ENCODE measurements at places on chromosomes 5 and 9.

- no peak for DNase-seq
Measured at GRCh38 chr5:124745928-124746915, at the start of gene ZNF608. Gene ZNF608, minus strand, starts transcription at chr5:124746639. Its CDS starts 1,650 bp downstream, at chr5:124744989.

GRCh38 chr9:37836386-37836785 is 35.8 kb downstream of the DCAF10 start:
- DNase-seq = no peak

DNA sequence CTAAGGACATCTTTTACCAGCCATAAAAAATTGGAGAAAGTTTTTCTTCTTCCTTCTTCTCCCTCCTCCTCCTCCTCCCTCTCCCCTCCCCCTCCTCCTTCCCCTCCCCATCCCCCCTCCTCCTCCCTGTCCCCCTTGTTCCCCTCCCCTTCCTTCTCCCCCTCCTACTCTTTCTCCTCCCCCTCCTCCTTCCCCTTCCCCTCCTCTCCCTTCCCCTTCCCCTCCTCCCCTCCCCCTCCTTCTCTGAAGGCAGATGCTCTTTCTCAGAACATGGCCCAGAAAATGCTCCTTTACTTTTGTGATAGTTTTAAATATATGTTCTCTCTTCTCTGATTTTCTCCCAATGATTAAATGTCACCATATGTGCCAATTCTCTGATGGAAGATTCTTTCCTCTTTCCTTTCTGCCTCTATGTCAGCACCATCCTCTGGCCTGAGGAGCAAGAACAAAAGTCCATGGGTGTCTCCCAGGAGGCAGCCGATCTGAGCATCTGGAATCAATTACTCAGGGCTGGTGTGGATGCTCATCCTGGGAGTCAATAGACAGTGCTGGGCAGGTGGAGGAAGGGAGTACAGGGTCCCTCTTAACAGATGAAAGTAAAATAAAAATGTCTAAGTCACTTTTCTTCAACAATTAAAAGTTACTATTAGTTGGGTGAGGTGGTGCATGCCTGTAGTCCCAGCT is 63.0 kb upstream of the GNA14 start:
- DNase-seq = no peak

DNA sequence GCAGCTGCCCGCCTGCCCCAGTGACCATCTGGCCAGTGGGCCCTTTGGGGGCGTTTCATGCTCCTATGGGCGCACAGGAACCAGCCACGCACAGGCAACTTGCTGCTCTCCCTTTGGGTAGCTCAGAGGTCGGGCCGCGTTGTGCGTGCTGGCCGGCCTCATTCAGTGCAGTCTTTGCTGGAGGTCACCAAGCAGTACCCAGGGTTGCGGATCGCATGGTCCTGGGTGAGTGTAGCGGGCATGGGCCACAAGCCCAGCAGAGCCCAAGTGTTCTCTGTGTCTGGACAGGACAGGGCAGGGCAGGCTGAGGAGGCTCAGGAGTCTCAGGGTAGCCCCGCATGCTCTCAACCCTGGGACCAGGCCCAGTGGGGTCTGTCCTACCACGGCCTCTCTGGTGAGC is 9.9 kb upstream of the MRNIP start:
- DNase-seq = no peak

- no peak for DNase-seq
Measured at GRCh38 chr5:25090275-25090674, 445.5 kb upstream of the CDH10 start.

DNA sequence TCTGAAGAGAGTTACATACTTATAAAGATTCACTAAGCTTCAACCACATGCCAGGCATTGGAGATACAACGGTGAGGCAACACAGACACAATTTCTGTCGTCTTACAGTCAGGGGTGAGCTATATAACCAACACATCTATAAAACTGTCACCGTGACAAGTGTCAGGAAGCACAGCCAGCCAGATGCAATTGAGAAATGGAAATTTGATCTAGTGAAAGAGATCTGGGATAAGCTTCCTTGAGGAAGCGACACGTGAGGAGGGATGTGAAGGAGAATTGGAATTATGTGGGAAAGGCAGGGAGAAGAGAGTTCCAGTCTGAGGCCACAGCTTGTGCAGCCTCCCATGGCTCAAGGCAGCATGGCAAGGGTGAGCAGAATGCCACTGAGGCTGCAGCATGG is 50.9 kb upstream of the ZNF354B start:
- DNase-seq = no peak

DNA sequence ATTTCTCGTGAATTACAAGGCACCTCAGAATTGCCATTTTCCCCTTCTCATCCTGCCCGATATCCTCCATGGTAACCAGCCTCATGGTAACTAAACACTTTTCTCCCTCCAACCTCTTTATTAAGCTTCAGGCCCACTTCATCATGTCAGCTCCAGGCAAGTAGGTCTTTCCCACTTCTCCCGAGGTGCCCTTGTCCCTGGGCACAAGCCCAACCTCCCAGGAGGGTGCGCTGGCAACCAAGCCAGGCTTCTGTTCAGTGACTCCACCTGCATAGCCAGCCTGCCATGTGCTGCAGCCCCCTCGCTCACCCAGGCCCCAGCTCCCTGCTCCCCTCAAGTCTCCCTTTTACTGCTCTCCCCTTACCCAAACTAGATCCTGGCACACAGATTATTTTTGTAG is 47.4 kb upstream of the AFAP1L1 start:
- no peak for DNase-seq

GRCh38 chr5:116559673-116560164 is 14.9 kb downstream of the SEMA6A start:
- DNase-seq = no peak

- DNase-seq = no peak
Measured at GRCh38 chr5:116514421-116514970, 60.1 kb downstream of the SEMA6A start.

- DNase-seq = no peak
Measured at GRCh38 chr5:169762338-169763095, 125.4 kb downstream of the DOCK2 start.

- DNase-seq = no peak
Measured at GRCh38 chr5:171622010-171622409, 163.6 kb upstream of the SMIM23 start.

DNA sequence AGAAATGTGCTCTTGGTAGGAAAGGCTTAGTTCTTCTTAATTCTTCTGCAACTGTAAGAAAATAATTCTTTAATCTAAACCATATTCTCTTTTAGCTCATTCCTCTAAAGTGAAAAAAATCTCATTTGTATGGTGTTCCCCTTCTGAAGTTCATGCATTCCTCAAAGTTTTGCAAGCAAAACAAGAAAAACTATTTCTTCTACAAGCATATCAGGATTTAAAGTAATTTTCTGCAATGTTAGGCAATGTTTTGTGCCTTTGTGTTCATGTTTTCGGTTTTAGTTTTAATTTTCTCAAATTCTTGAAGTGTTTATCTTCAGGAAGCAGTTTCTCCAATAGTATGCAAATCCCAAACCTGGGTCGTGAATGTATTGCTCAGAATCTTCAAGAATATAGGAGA is 12.7 kb upstream of the GPR21 start:
- DNase-seq = no peak

DNA sequence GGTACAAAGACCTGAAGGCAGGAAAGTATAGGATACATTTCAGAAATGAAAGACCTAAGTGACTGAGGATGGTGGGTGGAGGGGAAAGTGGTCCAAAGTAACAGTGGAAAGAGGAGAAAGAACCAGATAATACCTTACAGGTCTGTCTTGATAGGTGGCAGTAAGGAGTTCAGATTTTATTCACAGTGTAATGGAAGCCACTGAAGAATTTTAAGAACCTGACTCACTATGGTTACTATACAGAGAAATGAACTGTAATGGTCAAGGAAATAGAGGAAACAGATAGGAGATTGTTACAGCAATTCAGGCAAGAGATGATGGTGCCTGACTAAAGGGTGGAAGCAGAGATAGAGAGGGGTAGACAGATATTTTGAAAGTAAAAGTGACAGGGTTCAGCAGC is 46.5 kb downstream of the EPB41L4A start:
- no peak for DNase-seq

DNA sequence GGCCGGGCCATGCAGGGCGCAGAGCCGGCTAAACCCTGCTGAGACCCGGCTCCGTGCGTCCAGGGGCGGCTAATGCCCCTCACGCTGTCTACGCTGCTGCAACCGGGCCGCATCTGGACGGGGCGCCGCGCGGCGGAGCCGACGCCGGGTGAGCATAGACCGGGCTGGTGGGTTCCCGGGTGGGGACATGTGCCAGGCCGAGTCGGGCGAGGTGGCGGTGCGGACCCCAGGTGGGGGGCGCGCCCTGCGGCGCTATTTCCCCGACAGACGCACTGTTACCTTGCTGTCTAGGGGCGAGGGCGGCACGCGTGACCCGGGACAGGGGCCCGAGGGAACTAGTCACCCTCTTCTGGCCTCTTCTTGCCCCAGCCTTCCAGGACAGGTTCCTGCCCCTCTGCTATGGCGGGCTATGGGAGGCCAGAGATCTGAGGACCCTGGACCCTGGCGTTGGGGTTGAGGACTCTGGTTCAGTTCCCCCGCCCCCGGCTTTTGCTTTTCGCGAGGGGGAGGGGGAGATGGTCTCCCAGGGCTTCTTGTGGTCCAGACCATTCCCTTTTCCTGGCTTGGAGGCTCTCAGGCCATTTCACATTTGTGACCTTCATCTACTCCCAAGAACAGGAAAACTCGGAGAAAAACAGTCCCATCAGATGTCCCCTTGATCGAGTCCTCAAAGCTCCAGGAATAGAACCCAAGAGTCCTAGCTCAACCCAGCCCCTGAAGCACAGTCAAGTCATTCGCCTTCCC is 536 bp downstream of the SLC27A4 start:
- no peak for DNase-seq

- DNase-seq = no peak
Measured at GRCh38 chr9:70257991-70258691, 637 bp upstream of the SMC5 start.

DNA sequence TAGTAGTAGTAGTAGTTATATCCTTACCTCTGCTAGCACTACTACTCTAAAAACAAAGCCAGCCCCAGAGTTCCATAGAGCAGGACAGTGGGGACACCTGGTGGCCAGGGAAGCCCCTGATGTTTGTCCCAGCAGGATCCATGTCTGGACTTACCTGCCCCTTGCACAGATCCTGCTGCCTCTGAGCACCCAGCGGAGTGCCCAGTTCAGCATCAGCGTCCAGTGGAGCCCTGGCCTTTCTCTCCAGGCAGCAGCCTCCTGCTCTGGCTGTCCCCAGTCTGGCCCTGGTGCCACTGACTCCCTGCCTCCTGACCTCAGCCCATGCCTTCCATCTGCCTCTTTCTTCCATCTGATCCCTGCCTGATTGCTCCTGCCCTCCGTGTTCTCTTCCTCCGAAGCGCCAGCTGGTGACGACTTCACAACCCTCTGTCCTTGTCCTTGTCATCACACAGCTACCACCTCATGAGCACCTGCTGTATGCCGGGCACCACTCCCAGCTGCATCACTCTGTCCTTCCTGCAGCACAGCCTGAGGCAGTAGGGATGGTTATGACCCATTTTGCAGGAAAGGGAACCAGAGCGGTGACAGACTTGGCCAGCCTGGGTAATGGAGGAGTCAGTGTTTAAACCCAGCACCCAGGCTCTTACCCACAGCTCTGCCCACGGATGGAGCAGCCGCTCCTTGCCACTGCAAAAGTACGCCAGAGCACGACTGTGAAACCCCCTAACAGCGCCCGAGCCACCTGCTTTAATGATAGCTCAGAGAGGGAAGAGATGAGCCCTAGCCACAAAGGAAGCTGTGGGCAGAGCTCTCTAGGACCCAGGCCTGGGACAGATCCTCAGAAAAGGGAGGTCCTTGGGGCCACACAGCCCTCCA is 11.5 kb downstream of the SARDH start:
- DNase-seq = peak; percentile 53

DNA sequence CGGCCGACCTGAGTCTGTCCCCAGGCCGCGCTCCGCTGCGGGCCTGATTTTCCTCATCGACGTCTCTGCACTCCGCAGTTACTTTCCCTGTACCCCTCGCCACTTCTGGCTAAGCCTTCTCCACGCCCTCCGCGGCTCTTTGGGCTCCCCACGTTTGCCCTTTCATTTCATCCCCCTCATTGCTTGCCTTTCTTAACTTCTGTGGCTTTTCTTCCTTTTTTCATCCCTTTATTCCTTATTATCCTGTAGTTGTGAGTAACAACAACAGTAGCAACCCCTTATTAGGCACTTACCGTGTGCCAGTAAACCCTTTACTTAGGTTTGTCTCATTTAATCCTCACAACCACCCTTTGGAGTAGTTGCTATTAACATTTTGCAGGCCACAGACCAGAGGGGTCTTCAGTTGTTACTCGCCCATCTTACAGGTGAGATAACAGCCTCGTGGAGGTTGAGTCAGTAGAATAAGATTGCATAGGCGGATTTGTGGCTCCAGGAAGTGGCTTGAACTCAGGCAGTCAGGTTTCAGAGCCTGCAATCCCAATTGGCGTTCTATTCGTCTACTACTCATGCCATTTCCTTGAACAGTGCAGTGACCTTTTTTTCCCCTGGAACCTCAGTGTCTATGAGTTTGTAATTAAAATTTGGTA is 724 bp downstream of the TCERG1 start:
- peak; percentile 54 for DNase-seq

DNA sequence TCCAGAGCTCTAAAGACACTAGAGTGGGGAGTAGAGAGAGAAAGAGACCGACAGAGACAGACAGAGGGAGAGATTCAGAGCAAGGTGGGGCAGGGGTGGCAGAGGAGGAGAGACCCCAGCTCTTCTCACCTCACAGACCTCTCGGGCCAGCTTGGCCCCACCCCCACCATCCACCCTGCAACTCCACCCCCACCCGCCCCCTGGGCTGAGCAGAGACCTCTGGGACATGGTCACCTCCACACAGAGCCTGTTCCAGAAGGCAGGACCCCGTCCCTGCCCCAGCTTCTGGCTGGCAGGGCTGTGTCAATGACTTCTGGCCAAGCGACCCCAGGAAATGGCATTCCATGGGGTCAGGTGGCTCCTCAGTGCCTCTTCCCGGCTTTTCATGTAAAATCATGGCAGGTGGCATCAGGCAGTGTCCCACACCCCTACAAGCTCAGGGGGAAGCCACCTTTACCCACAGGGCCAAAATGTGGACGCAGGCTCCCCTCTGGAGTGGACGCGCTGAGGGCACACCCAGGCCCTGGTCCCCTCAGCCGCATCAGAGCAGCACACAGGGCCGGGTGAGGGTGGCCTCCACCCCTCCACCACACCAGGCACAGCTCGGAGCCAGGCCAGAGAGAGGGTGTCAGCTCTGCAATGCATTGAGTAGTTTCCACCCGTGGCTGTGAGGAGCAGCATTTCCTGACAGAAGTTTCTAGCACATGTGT is 131.2 kb upstream of the LPCAT1 start:
- peak; percentile 45 for DNase-seq

- no peak for DNase-seq
Measured at GRCh38 chr5:9351546-9351945, 194.3 kb downstream of the SEMA5A start.

DNA sequence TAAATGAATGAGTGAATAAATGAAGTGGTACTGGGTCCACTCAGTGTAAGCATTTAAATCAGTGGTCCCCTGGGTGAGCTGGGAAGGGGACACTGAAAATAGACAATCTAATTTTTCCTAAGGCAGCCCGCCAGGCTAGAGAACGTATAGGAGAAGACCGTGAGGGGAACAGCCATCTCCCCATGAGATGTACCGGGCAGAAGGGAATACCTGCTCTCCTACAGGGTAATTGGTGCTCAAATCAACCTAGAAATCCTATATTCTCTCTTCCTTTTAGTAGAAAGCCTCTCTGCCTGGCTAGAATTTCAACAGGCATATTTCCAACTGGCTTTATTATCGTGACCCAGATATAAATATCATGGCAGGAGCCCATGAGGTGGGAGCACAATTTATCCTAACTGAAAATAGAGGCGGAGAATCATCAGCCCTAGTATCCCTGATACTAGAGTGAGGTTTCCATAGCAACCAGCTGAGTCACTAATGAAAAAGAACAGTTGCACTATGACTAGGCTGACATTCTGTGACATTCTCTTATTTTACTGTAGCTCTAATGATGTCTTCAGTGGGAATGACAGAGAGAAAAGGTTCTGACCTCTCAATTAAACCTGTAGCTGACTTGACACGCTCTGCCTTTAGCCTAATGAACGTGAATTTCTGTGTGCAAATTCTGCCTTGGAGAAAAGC is 96.5 kb upstream of the CAST start:
- DNase-seq = no peak

Measured in activated naive CD4-positive, alpha-beta T cell treated with anti-CD3 and anti-CD28 coated beads, Interleukin-2, amount 50 U/mL, for 72 hours (primary cell).